ENCODE measurements at places on chromosomes 5 and 9. TPM values are rescaled to one million over a fixed set of nuclear protein-coding genes. Genes with fewer than 3 reads are reported as not detected.

Gene PDLIM4
- polyA plus RNA-seq, result 102 TPM

GRCh38 chr9:109574061-109574882 lies 76.2 kb upstream of the PTPN3 start:
- no peak overlapping the region for H3K4me3 ChIP-seq
- H3K4me1 ChIP-seq, result no peaks in the 10 kb centered on the region
- H3K36me3 ChIP-seq, result no peaks in the 10 kb centered on the region

Gene LCN6
- not detected for polyA plus RNA-seq

Gene ECSCR
- polyA plus RNA-seq, result 1.3 TPM

DNA sequence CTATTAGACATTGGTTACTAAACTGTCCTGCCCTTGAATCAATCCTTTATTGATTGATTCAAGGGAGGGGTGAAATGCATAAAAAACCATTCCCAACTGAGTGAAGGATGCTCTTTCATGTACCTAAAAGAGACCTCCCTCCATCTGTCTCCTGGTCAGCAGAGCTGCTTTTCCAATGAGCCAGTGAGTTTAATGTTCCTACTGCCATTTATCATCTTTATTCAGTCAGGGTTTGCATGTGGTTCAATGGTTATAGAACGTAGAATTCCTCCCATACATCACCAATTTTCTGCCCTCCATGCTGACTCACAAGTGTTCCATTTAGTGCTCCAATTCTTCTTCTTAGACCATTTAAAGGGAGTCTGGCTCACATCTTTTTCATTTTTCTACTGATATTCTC lies 199.1 kb upstream of the PCSK5 start:
- H3K4me1 ChIP-seq, result no peaks in the 10 kb centered on the region
- H3K36me3 ChIP-seq, result no peaks in the 10 kb centered on the region
- no peaks in the 10 kb centered on the region for H3K27me3 ChIP-seq
- H3K4me3 ChIP-seq, result no peak overlapping the region
- no peak for DNase-seq

GRCh38 chr5:98721231-98721928 lies 52.1 kb upstream of the RGMB start:
- H3K4me3 ChIP-seq, result no peak overlapping the region
- no peaks in the 10 kb centered on the region for H3K36me3 ChIP-seq
- no peak for DNase-seq
- H3K27me3 ChIP-seq, result no peaks in the 10 kb centered on the region

- no peak overlapping the region for H3K4me3 ChIP-seq
- peak overlapping the region; percentile 26 for H3K27ac ChIP-seq
- H3K27me3 ChIP-seq, result no peaks in the 10 kb centered on the region
- DNase-seq, result no peak
Measured at GRCh38 chr5:52728224-52728623, 59.5 kb upstream of the ITGA1 start.

DNA sequence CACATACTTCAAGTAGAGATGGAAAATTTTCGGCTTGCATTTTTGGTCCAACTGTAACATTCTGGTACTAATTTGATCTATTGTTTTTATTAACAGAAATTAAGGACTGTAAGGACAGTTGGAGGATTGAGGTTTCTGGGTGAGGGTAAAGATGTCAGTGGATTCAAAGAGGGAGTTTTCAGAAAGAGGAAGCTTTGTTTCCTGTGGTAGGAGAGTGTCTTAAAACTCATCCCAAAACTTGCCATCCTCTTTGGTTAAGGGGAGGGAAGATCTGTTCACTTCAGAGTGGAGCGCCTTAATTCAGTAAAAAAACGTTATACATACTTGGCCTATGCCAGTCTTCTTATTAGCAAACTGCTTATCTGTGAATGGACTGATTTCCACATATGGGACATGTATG lies 13.8 kb downstream of the CNTRL start:
- no peak overlapping the region for H3K27ac ChIP-seq
- no peaks in the 10 kb centered on the region for H3K4me1 ChIP-seq
- DNase-seq, result no peak
- H3K27me3 ChIP-seq, result no peaks in the 10 kb centered on the region

DNA sequence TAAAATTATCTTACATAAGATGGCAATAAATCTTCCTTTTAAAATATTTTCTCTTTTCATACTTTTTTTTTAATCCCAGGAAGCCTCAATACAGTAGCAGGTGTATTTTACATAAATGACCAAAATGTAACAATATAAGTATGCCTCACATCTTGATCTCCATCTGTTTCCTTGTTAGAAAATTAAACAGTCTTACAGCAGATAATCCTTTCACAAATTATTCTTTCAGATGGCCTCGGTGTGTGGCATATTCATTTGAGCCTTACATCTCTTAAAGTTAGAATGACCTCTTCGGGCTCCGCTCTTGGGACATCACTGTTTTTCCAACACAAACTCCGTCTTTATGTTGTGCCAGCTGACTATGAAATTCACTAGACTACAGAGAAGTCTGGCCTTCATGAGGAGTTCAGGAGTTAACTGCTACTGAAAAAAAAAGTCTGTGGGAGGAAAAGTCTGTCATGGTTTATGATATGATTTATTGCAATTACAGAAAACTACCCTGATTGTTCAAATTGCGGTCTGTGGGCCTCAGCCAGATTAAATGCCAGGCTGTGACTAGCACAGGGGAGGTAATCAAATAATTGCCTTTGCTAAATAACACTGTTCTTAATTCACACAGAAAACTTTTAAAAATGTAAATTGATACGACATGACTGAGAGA lies 292.9 kb upstream of the PUM3 start:
- no peaks in the 10 kb centered on the region for H3K4me1 ChIP-seq
- no peak overlapping the region for H3K4me3 ChIP-seq
- no peaks in the 10 kb centered on the region for H3K27me3 ChIP-seq
- H3K27ac ChIP-seq, result no peak overlapping the region
- no peak for DNase-seq

Measured in hepatocyte (in vitro differentiated cells).